ENCODE measurements at places on chromosomes 11 and 22. TPM values are rescaled to one million over a fixed set of nuclear protein-coding genes. Genes with fewer than 3 reads are reported as not detected.

DNA sequence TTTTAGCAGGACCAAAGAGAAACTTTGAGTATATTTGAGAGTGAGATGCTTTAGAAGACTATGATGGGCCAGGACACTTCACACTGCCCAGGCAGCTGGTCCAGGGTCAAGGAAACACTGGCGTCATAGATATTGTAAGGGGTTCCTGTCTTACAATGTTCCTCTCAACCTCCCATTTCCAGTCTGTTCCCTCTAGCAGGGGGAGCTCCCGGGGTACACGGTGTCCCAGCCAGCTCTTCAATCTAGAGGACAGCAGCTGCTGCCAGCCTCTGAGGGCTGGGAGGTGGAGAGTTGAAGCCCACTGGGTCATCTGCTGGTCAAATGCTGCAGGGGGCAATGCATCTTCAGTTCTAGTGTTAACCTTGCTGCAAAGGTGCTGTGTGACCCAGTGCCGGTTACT, 40.7 kb upstream of the TIMP3 start:
- peak; percentile 5 for DNase-seq

- no peak for DNase-seq
Measured at GRCh38 chr11:17570034-17570433, 23.0 kb downstream of the OTOG start.

- no peak for DNase-seq
Measured at GRCh38 chr11:78630155-78630554, 55.5 kb upstream of the NARS2 start.

ACRV1 gene
- total RNA-seq: not detected

DNA sequence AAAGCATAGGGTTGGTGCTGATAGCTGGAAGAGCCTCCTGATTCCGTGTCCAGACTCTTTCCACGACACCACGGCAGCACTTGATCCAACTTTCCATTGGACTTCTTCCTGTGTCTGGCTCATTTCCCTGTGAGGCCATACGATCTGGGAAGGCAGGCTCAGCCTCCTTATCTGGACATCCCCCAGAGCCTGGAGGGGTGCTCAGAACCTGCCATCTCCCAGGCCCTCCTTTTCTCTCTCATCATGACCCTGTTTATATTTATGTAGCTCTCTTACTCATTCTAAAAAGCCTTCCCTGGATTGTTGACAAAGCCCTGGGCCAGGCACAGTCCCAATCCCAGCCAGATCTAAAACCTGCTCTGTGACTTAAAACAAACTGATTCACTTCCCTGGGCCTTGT, 7.8 kb upstream of the BCL9L start:
- peak; percentile 41 for DNase-seq

DNA sequence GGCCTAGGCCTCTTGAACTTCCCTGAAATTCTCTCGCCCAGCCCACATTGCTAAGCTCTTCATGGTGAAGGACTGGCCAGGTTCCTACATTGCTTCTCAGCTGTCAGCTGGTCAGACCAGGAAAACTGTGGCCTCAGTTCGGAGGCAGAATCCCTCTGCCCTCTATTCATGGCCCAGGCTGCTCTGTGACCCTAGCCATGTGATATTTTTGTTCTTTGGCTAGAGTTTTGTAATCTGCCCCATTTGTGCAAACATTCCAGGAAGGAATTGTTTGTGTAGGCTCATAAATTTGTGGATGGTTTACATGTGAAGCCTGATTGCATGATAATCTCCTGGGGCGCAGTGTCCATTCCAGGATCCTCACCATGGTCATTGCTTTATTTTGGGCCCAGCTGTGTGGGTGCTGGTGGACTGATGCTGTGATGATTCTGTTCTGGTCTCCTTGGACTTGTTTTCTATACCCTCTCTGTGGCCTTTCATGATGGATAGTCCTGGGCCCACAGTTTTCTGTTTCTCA, 149.1 kb upstream of the E2F8 start:
- no peak for DNase-seq
